ENCODE measurements at places on chromosomes 11 and 22.

GRCh38 chr11:124724979-124725718 lies 14.6 kb upstream of the NRGN start:
- no peak for DNase-seq

DNA sequence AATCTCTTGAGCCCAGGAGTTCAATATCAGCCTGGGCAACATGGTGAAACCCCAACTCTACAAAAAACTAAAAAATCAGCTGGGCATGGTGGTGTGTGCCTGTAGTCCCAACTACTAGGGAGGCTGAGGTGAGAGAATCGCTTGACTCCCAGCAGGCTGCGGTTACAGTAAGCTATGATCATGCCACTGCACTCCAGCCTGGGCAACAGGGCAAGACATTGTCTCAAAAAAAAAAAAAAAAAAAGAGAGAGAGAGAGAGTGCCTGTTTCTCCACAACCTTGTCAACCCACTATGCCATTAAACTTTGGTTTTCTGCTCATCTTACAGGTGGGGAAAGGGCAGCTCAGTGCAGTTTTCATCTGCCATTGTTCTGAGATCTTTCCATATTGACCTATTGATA lies 5.1 kb downstream of the FOLR3 start:
- no peak for DNase-seq

DNA sequence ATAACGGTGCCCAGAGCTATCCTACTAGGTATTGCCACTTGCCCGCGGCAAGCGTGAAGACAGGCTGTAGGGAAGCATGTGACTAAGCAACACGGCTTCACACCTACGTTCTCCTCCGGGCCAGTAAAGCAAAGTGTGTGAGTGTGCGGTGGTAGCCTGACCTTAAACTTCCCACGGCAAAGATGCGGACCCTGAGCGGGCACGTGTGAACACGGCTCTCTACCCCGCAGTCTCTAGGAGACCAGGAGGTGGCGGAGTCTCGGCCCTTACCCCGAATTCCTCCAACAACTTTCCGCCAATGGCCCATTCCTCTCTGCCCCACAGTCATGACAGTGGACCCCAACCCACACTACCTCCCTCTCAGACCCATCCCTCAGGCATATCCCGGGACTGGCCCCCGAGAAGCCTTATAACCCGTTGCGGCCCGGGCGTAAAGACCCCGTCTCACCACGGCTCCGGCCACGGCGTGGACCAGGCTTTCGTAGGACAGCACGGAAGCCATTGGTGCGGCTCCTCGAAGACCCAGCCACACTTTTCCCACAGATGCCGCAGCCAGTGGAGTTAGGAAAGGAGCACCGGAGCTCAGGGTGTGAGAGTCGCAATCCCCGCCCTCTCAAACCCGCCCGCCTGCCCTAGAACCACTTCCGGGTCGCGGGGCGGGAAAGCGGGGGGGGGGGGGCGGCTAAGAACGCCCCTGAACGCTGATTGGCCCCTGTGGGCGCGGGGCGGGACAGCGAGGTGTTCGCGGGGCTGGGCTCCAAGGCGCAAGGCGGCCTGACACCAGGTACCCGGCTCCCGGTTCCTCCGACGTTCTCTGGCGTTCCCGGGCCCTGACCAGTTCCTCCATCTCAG lies at the start of gene SLC25A17:
SLC25A17 (minus strand) TSS at position 600 of the 852 bp plus-strand sequence; CDS start at position 502, 98 bp downstream.
- DNase-seq, result peak; percentile 93

GRCh38 chr11:86101493-86101892 lies 32.6 kb upstream of the PICALM start:
- DNase-seq, result no peak

GRCh38 chr11:70481625-70482528 lies 83.5 kb downstream of the CTTN start:
- DNase-seq, result no peak

All from GM12892 (cell line).